AG08395 (cell line): ENCODE measurements at places on chromosomes 12 and 14.

DNA sequence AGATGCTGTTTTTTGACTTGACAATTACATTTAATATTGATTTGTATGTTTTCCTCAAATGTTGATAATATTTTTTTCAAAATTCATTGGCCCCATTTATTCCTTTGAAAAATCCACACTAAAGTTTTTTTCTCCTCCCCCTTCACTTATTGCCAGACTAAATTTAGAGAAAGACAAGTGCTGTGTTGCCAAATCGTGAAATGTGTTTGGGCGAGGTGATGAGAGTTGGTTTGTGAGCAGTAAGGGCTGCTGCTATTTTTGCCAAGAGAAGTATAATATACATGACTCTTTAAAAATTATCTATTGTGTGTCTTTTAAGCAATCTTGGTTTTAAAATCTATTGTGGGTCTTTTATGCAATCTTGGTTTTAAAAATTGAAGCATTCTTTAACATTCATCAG is 188.9 kb downstream of the PPFIA2 start:
- no peak for DNase-seq

DNA sequence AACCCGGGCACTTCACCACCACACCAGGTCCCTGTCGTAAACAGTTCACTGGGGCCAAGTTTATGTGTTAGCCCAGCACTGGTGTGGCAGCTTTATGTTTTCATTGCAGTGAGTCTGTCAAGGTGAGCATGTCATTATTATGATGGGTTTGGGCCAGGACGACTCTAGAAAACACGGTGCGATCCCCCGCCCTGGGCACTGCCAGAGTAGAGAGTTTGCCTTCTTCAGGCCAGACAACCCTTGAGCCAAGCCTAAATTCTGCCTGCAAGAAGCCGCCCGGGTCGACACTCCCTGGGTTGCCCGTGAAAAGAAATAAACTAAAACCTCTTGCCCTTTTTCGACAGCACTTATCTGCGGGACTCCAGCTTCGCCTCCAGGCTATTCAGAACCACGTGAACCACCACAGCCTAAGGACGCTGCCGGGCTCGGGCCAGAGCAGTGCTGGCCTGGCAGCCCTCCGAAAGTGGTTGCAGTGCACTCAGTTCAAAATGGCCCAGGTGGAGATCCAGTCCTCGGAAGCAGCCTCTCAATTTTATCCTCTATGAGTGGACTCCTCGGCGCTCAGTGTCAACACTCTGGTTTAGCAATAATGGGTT is 81.8 kb downstream of the PRIMA1 start:
- no peak for DNase-seq

GRCh38 chr14:92317511-92317910 is 5.5 kb upstream of the SLC24A4 start:
- DNase-seq = peak; percentile 61

GRCh38 chr12:75157385-75157784 is 52.3 kb downstream of the KCNC2 start:
- no peak for DNase-seq

DNA sequence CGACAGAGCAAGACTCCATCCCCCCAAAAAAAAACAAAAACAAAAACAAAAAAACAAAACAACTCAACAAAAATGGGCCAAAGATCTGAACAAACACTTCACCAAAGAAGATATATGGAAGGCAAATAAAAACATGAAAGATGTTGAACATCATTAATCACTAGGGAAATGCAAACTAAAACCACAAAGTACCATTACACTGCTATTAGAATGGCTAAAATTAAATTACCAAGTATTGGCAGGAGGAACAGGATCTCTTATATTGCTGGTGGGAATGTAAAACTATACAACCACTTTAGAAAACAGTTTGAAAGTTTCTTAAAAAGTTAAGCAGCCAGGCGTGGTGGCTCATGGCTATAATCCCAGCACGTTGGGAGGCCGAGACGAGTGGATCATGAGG is 12.9 kb downstream of the SOS2 start:
- no peak for DNase-seq

DNA sequence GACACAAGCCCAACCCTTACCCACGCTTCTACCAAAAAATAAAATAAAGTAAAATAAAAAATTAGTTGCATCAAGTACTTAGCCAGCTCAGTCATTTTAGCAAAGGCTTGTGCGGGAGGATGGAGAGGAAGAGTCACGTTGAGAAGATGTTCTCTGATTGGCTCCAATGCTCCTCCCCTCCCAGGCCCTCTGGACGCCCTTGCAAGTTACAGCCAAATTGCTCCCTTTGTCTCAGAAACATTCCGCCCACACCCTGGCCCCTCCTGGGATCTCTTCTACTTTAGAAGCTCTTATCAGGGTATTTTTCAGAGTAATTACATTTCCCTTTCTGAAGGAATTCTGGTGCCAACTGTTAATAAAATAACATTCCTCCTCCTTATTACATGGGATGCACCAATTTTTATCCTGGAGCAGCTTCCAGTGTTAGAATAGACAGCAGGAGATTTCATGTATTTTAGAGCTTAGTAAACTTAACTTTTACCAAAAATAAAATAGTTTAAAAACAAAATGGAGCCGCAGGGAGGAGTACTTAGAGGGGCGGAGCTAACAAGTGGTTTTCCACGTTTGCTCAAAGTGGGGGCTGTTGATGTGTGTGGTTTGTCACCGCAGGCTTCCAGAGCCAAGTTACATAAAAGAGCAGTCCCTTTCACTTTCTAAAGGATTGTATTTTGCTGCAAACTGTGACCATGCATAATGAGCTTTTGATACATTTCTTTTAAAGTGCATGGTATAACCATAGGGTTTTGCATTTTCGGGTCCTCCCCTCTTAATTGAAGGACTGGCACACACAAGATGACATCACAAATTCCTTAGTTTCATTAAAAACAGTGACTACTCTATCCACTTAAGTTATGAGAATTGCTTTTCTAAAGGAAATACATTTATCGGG is 71.7 kb upstream of the RAP1B start:
- peak; percentile 64 for DNase-seq

- peak; percentile 94 for DNase-seq
Observed at GRCh38 chr12:2959192-2959504, at the start of gene TEAD4. TEAD4 (plus strand) TSS chr12:2959397.

- no peak for DNase-seq
Observed at GRCh38 chr12:7297865-7298264, 6.0 kb upstream of the ACSM4 start.
